ENCODE measurements at places on chromosomes 6 and 20.

DNA sequence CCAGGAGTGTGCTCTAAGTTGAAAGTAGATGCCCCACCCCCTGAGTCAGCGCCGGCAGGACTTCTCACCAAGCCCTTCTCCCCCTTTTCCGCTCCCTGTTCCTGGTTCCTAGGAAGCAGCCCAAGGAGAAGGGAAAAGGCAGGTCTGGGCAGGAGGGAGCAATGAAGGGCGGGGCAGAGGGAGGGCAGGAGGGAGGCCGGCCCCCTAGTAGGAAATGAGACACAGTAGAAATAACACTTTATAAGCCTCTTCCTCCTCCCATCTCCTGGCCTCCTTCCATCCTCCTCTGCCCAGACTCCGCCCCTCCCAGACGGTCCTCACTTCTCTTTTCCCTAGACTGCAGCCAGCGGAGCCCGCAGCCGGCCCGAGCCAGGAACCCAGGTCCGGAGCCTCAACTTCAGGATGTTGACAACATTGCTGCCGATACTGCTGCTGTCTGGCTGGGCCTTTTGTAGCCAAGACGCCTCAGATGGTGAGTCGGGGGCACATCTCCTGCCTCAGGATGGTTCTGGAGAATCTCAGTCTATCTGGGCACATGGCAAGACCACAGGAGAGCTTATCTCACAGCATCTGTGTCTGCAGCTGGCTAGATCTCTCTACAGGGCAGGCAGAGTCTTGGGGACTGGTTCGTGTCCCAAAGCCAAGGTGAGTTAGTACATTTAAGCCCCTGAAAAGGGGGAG is at the start of gene PROCR:
PROCR (plus strand) TSS at position 320 of the 681 bp plus-strand sequence; CDS start at position 403, 83 bp downstream.
- DNase-seq, result peak; percentile 13

GRCh38 chr20:10951904-10952303 is 278.1 kb upstream of the JAG1 start:
- no peak for DNase-seq

DNA sequence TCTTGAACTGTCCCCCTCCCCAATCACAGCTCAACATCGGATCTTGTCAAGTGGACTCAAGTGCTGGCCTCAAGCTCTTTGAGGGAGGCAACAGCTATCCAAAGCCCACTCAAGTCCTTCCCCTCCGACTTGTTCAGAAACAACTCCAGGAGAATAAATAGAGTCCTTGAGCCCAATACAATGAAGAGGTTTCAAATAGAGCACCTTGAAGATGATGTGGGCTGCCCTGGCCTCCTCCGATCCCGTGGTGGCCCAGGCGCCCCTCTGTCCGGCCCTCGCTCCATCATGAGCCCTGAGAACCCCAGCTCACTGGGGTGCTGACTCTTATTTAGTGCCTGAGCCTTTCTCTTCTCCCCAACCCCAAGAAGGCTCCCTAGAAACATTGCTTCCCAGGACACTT is 164.3 kb upstream of the PMEPA1 start:
- no peak for DNase-seq

DNA sequence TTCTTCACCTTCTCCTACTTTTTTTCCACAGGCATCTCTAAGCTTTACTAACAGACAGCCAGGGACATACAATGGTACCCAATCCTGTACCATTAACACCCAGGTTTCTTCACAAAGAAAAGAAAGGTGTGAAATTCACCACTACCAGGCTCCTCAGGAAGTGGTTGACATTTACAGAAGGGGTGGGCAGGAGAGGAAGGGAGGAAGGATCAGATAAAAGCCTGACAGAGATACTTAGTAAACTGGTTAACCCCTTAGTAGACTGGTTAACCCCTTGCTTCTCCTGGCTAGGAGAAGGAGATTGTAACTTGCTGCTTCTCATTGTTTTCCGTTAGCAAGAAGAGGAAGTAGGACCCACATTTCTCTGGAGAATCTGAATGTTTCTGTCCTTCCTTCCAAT is 7.2 kb downstream of the SAMD3 start:
- no peak for DNase-seq

- DNase-seq, result no peak
These were observed 37.8 kb upstream of the NHSL1 start for GRCh38 chr6:138537106-138537505.

DNA sequence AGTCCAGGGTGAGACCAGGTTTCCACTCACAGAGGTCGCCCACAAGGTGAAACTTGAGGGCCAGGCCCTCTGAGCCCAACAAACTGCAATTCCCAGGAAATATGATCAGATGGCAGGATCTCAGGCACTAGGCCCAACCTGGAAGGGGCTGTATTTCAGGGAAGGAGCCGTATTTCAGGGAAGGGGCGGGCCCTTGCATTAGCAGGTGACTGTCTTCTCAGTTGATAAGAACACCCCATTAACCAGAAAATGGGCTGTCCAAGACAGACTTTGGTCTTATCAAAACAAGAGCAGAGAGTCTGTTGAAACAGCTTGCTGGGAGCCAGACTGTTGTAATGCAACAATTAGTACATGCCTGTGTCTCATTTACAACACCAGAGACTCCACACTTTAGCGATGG is 10.9 kb upstream of the BNIP5 start:
- DNase-seq, result no peak

DNA sequence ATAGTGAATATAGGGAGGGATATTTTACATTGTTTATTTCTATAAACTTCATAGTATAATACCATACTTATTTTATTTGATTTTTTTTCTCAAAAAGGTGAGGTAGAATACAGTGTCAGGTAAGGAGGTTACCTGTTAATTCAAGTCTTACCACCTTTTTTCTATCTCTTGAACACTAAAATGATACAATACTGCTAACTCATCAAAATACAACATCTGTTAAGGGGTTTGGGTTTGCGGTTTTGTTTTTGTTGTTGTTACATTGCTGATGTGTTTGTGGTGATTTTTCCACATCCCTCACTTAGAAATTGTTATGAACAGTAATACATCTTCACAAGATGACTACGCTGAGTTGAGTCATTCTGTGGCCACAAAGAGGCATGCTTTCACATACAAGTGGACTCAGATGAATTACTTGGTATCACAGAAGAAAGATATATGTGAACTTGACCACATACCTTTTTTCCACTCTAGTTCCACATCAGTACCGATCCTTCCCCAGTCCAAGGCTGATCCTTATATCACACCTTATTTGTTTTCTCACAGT is 139.4 kb upstream of the ID4 start:
- DNase-seq, result no peak

GRCh38 chr20:38085026-38085425 is 51.5 kb downstream of the RPRD1B start:
- DNase-seq, result no peak

- peak; percentile 71 for DNase-seq
These were observed 26.9 kb downstream of the SPATA2 start for GRCh38 chr20:49888212-49889000.

DNA sequence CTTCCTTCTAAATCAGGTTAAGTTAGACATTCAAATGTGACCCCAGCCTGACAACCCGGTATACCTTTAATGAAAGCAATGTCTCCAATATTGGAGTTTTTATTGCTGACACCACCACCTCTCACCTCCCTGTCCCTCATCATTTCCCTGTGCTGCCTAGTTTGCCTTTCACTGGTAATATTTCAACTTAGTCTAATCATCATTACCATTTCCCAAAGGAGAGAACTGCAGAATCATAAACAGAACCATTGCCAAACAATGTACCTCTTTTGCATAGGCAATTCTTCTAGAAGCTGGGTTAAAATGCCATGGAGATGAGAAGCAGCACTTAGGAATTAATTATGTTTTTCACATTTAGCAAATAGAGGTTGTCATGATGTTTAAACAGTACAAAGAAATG is 370.3 kb downstream of the LAMA2 start:
- DNase-seq, result no peak

- no peak for DNase-seq
These were observed 272.9 kb downstream of the PRL start for GRCh38 chr6:22023937-22024336.

- DNase-seq, result no peak
These were observed 142.0 kb downstream of the UST start for GRCh38 chr6:148888856-148889255.

DNA sequence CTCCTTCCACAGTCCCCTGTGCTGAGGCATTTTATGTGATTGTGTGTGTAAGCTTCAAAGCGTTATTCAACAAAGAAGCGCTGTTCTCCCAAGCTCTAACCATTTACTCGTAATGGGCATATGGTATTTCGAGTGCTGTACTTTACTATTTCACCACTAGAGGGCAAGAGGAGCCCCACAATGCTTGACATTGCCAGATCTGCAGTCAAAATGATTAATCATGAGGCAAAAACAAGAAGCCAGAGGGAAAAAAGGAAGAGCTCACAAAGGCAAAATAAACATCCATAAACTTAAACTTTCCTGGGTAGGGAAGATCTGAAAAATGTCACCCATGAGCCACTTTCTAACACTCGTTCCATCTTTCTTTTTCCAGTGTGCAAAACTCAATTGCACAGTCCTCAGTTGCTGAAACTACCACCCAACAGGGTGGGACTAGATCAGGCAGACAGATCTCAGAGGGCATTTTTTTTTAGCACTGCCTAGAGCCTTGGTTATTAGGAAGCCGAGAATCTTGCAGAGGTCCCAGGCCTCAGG is 215.0 kb upstream of the PLCB4 start:
- DNase-seq, result no peak

- DNase-seq, result no peak
These were observed 183.6 kb downstream of the KHDRBS2 start for GRCh38 chr6:62102387-62102786.

- peak; percentile 32 for DNase-seq
These were observed 20.2 kb downstream of the VPS52 start for GRCh38 chr6:33251395-33252012.

DNA sequence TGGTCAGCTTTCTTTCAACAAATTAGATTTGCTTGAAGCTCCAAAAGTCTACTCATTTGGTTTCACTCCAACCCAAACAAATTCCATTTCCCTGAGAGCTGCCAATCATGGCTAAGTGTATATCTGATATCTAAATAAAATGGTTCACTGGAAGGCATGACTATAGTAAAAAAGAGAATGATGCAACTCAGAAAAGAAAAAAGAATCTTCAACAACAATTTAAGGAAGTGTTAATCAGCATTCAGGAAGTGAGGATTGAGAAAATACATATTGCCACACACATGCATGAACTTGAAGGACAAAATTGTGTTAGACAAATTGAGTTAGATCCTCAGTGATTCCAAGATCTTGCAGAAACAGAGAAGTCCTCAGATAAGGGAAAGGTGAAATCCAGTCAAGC is 972.9 kb upstream of the FLRT3 start:
- no peak for DNase-seq

DNA sequence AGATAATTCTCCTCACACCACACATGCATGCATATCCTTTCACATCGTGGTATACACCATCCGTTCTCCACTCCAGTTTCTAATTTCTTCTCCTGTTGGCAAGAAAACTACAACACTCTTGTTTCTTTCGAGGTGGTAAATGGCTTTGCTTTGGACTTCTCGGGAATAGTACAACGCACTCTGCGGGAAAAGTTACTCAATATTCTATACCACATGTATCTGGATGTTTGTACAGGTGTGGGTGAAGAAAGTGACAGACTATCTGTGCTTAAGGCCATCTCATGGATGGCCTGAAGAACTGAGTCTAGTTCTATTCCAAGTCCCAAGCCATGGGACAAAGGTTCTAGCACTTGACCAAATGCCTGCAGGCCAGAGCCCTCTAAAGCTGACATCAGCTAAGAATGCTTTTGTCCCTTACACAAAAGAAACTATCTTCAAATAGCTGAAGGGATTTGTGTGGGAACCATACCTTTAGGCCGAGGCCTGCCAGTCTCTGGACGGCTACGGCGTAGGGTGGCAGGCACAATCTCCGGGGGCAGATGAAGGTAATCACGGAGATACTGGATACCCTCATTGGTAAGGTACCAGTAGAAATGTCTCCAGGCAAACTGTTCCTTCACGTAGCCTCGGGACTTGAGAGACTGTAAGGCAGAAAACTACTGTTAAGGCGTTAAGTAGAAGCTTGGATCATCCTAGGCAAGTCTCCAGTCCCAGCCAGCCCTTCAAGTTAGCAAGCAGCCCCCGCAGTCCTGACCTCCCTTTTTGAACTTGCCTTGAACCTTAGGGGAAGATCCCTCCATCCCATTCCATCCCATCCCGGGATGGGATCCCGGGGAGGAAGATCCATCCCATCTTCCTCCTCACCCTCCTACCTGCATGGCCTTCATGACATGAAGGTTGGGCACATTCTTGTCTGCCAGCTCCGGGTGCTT is 1.4 kb downstream of the RPS10 start:
- no peak for DNase-seq

DNA sequence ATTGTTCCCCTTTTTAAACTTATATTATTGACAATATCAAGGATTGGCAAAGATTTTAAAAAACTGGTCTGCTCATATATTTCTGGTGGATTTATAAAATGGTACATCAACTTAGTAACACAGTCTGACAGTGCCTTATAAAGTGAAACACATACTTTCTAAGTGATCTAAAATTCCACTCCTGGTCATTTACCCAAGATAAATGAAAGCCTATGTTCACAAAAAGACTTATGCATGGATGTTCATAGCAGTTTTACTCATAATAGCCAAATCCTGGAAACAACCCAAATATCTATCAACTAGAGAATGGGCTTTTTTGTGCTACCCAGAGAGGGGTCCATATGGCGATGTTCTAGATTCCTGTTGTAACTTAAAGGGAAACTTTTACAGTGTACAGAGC is 222.4 kb upstream of the FAM83B start:
- DNase-seq, result no peak

DNA sequence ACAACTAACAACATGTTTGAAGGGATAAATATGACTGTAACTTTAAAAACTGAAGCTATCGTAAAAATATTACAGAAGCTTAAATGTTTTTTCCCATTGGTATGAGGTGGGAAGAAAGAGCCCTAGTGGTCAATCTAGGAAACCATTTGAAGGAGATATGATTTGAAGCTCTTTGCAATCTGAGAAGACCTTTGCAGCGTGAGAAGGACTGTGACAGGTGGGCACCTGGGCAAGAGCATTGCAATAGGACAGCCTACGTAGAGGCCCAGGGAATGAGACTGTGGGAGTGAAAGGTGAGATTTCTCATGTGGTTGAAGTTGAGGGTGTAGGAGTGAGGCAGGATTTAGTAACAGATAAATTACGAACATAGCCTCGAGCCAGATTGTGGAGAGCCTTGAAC is 108.0 kb upstream of the PDE7B start:
- DNase-seq, result no peak

- no peak for DNase-seq
These were observed 145.7 kb upstream of the GGTLC1 start for GRCh38 chr20:24134284-24134683.

GRCh38 chr20:57060407-57061050 is 205.9 kb downstream of the BMP7 start:
- DNase-seq, result no peak

Data from activated CD4-positive, alpha-beta T cell treated with anti-CD3 and anti-CD28 coated beads for 48 hours (primary cell).